Thoracic aorta (tissue), 2 donors: ENCODE measurements at places on chromosomes 6 and 20. TPM values are rescaled to one million over a fixed set of nuclear protein-coding genes. Genes with fewer than 3 reads are reported as not detected.

IP6K3 gene
- 0.56 TPM for total RNA-seq

FERMT1 gene
- 0.21 TPM for total RNA-seq

DNA sequence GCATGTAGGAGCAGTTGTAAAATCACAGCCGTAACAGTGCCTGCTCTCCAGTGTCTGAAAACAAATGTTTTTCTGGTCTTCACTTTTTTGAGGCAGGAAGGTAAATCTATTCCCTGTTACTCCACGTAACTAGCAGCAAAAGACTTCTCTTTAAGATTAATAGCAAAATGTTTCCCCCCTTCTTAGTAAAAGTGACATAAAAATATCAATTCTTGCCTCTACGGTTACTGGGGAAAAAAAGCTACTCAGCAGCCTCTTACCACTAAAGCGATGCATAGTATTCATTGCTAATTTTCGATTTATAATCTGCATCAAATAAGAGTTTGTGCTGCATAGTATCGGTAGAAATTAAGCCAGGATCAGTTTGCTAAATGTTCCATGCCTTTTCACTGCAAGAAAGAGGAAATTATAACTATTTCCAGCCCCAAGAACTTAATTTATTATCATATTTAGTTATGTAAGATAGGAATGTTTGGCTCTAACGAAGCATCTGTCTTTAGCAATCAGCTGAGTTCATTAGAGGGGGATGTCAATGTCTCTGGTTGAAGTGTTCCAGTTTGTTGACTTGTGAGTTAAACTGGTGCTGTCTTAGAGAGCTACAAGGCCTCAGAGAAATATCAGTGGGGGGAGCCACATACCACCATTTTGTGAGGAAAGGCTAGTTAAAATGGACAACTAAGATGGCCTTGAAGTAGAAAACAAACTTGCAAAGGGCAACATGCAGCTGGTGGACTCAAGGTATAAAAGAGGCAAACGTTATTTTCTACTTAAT is 617 bp upstream of the TSPYL1 start:
- DNase-seq: no peak

ENPP1 gene
- total RNA-seq: 40.5 TPM

DNA sequence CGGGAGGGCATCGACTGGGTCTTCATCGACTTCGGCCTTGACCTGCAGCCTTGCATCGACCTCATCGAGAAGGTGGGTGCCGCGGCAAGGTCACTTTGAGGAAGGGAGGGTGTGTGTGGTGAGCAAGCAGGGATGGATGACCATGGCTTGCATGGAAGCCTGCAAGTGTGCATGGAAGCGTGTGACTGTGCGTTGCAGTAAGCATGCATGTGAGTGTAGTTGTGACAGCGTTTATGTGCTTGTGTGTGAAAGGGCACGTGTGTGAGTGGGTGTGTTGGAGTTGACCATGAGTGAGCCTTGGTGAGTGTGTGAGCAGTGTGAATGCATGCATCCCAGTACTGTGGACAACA is 32.5 kb downstream of the MYH7B start:
- no peak for DNase-seq

GRCh38 chr20:25178563-25179438 is 16.7 kb upstream of the ENTPD6 start:
- no peak for DNase-seq

DNA sequence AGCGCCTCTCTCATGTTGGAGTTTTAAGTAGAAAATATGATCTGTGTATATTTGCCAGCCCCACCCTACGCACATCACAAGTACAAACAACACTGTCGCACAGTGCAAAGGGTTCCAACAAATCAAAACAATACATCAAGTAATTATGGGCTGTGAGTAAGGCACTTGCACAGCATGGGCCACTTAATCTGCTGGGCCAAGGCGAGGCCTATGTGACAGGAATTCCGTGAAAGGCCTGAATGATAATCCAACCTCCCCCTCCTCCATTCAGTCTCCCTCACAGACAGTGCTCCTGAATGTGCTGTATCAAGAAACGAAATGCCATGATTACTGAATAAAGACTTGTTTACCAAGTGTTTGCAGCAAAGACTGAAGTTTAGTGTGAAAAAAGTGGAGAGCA is 130.1 kb upstream of the SLC2A12 start:
- DNase-seq: no peak

- no peak for DNase-seq
Observed at GRCh38 chr6:42301986-42302385, 84.3 kb upstream of the MRPS10 start.

- DNase-seq: no peak
Observed at GRCh38 chr6:138204792-138205384, 13.4 kb downstream of the PBOV1 start.

TREML2 gene
- 0.49 TPM for total RNA-seq

GRCh38 chr6:128025478-128025877 is 124.6 kb upstream of the THEMIS start:
- no peak for DNase-seq

DNA sequence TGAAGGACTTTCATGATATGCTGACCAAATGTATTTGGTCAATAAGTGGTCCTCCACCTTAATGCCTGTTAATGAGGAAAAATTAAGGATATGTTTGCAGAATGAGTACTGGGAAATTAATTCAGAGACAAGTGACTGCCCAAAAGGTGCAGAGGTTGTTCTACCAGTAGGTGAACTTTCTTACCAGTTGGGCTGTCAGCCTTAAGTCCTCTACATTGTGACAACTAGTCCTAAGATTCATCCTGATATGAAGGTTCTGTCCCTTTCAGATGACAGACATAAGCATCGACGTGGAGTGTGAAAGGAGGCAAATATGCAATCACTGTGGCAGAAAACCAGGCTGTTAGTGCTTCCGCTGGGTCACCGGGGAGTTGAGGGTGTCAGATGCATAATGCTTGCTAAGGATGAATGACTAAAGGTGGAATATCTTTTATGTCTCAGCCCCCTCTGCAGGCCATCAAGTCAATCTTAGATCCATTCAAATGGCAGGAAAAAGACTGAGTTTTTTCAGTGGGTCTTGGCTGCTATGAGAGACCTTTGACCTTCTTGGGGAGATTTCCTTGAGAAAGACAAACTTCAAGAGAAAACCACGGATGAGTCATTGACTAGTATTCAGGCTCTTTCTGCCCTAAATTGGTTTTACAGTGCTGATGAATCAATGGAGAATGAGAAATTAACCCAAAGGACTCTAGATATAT is 226.0 kb downstream of the TPBG start:
- DNase-seq: no peak

DNA sequence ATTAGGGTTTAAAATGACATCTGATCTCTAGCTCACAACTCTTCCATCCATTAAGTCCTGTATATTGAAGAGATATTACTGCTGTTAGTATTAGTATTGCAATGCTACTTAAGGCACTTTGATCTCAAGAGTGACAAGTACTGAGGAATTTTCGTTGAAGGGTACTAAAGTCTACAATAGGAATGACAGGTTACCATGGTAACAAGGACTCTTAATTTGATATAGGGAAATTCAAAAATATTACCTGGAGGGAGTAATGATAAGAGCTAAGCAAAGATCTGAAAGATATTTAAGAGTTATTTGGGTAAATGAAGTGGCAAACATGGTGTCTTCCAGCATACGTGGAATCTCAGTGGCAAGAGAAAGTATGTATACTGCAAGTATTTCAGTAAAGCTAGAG is 518.0 kb upstream of the SLC35B3 start:
- no peak for DNase-seq

DNA sequence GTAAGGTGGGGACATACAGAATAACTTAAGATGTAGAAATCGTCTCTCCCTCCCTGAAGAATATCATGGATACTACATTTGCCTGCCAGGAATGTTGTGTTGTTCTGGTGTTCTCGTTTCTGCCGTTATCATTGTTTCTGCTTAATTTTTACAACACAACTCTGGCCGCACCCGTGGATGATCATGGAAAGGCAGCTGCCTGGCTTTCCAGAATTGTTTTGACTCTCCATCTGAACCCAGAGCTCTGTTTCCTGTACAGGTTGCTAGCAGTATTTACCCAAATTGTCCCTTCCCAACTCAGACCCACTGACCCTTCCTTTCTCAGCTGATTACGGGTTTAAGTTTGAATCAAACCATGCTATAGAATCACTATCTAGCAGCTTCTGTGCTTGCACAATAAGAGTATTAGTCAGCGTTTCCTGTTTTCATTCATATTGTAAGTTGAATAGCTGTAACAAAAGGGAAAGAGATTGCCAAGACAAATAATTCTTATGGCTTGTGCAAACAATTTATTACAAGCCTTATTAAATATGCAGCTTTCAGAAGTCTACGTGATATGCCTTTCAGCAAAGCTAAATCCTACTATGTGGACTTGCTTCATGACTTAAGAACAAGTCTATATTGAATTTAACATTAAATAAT is 139.0 kb downstream of the MTHFD1L start:
- DNase-seq: no peak

DNA sequence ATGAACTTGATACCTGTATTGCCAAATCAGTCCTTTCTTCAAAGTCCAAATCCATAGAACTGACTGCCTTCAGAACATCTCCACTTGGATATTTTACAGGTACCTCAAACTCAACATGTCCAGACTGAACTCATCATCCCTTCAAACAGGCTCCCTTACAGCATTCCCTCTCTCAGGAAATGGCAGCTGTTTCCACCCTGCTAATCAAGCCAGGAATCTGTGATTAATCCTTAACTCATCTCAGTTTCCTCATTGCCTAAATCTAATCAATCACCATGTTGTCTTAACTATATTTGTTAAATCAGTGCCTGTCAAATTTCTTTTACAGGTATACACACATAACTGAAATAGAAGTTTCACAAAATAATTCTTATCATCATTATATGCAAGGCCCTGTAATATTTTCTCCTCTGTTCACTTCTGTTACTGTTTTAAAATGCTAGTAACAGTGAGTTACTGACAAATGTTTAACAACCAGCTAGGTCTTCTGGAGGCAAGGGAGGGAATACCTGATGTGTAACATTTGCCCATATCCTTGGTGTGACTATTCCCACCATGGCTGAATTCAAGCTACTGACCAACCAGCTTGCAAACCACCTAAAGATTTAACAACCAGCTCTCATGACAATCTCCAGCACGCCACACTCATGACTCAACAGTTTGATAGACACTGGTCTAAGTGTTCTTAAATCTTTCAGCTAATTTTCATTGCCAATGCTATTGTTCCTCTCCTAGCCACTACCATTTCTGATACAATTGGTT is 124.9 kb downstream of the ADAT2 start:
- no peak for DNase-seq

- no peak for DNase-seq
Observed at GRCh38 chr6:169763881-169764280, 12.5 kb downstream of the ERMARD start.

DNA sequence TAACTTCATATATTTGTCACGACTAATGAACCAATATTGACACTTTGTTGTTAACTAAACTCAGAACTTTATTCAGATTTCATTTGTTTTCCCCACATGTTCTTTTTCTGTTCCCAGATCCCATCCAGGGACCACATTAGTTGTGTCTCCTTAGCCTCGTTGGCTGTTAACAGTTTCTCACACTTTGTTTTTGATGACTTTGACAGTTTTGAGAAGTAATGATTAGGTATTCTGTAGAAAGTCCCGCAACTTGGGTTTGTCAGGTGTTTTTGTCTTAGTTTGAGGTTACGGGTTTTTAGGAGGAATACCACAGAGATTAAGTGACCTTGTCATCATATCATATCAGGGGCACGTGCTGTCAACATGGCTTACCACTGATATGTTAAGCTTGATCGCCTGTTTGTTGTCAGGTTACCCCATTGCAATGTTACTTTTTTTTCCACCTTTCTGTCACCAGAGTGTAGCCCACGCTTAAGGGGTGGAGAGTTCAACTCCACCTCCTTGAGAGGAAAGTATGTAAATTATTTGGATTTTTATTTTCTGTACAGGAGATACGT is 32.9 kb downstream of the MAP3K4 start:
- no peak for DNase-seq

DNA sequence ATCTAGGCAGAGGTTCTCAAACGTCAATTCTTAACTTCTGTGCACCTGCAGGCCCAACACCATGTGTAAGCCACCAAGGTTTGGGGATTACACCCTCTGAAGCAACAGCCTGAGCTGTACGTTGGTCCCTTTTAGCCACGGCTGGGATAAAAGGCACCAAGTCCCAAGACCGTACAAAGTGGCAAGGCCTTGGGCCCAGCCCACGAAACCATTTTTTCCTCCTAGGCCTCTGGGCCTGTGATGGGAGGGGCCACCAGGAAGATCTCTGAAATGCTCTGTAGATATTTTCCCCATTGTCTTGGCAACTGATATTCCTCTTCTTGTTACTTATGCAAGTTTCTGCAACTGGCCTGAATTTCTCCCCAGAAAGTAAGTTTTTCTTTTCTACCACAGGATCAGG is 4.5 kb upstream of the FAM184A start:
- no peak for DNase-seq

GSTA2 gene
- total RNA-seq: not detected

- DNase-seq: no peak
Observed at GRCh38 chr20:1403624-1404023, 10.8 kb upstream of the FKBP1A start.

ZC2HC1B gene
- total RNA-seq: not detected

PLN gene
- 468 TPM for total RNA-seq

DNA sequence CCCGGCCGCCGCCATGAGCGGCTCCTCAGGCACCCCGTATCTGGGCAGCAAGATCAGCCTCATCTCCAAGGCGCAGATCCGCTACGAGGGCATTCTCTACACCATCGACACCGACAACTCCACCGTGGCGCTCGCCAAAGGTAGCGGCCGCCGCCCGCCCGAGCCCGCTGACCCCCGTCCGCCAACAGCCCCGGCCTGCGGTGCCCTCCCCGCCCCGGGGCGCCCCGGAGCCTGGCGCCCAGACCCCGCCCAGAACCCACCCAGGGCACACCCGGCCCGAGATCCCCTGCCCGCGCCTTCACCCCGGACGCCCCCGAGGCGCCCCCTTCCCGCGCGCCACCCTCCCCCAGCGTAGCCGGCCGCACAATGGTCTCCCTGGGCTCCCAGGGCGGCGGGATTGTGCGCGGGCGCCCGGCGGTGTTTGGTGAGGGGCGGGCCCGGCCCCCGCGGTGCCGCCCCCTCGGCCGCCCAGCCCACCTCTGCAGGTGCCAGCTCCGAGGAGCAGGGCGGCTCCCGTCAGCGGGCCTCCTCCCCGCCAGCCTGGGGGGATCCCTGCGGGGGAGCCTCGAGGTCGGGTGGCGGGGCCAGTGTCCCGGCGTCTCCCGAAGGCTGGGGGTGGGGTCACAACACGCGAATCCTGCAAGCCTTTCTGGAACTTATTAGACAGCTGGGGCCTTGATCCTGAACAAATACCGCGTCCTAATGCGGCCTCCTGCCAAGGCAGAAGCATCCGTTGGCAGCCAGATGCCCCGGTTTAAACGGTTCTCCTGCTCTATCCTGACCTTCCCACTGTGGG is 577 bp downstream of the LSM14B start:
- no peak for DNase-seq

OR2J3 gene
- not detected for total RNA-seq

BIRC7 gene
- total RNA-seq: not detected

GRCh38 chr6:91941838-91942237 is 1355.0 kb upstream of the MAP3K7 start:
- DNase-seq: no peak

DNA sequence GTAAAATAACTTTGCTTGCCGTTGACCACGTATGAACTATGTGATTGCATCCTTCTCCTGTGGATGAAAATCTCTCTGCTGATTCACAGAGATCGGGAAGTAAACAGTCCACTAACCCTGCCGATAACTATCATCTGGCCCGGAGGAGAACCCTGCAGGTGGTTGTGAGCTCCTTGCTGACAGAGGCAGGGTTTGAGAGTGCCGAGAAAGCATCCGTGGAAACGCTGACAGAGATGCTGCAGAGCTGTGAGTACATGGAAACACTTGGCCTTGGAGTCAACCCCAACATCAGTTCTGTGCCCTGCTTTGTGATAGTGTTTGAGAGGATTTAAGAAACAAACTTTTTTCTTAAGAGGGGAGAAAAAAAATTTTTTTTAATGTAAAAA is 937 bp downstream of the TAF8 start:
- no peak for DNase-seq
